ENCODE measurements at places on chromosomes 4 and X. TPM values are rescaled to one million over a fixed set of nuclear protein-coding genes. Genes with fewer than 3 reads are reported as not detected.

GRCh38 chr4:26887809-26888208, 27.2 kb downstream of the STIM2 start:
- H3K27ac ChIP-seq: no peak overlapping the region
- peaks cover 12% of the 10 kb centered on the region for H3K36me3 ChIP-seq
- H3K27me3 ChIP-seq: no peaks in the 10 kb centered on the region
- H3K4me3 ChIP-seq: no peak overlapping the region
- peaks cover 4% of the 10 kb centered on the region for H3K4me1 ChIP-seq

- peak overlapping the region; percentile 97 for H3K4me3 ChIP-seq
- no peak for DNase-seq
- no peaks in the 10 kb centered on the region for H3K27me3 ChIP-seq
- peaks cover 28% of the 10 kb centered on the region for H3K4me1 ChIP-seq
Measured at GRCh38 chr4:87391576-87392054, 627 bp upstream of the HSD17B11 start.

GRCh38 chr4:5654791-5655190, 53.6 kb downstream of the EVC2 start:
- H3K4me1 ChIP-seq: peaks cover 4% of the 10 kb centered on the region
- no peak overlapping the region for H3K27ac ChIP-seq
- no peaks in the 10 kb centered on the region for H3K27me3 ChIP-seq
- DNase-seq: no peak

DNA sequence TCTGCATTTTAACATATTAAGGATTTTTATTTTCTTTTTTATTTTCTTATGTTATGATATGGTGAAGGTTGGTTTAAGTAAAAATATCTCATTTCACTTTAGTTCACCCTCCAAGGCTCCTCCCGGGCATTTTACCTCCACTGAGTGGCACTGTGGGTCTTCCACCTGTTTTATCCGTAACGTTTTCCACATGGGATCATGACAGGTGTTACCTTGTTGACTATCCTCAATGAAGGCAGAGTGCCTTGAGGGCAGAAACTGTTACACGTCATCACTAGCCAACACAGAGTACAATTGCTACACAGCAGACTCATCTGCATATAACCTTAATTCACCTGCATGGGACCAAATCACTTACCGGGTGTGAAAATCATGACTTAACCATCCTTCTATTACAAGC, 105.8 kb downstream of the GEMIN8 start:
- no peak overlapping the region for H3K27ac ChIP-seq
- no peak for DNase-seq
- H3K27me3 ChIP-seq: no peaks in the 10 kb centered on the region
- no peak overlapping the region for H3K4me3 ChIP-seq
- no peaks in the 10 kb centered on the region for H3K36me3 ChIP-seq

DNA sequence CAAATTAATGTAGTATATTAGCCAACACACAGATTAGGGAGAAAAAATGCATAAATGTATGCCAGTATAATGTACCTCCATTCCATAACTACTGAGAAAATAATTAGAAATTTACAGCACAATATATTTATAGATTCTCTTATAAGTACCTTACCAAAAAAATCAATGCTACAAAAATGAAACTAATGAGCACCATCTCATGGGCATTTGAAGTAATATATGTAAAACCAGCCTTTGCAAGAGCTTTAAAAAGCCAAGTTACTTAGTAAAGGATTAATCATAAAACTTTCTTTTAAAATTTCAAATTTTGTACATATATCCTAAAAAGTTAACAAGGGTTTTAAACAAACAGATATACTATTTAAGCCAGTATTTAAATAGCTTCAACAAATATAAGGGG, 43.2 kb downstream of the LRBA start:
- H3K4me3 ChIP-seq: no peak overlapping the region
- H3K27ac ChIP-seq: no peak overlapping the region
- no peaks in the 10 kb centered on the region for H3K27me3 ChIP-seq
- peaks cover 5% of the 10 kb centered on the region for H3K36me3 ChIP-seq

GRCh38 chrX:36867143-36867542, 141.0 kb upstream of the FAM47C start:
- no peaks in the 10 kb centered on the region for H3K36me3 ChIP-seq
- H3K4me3 ChIP-seq: no peak overlapping the region
- no peaks in the 10 kb centered on the region for H3K4me1 ChIP-seq
- DNase-seq: no peak

DNA sequence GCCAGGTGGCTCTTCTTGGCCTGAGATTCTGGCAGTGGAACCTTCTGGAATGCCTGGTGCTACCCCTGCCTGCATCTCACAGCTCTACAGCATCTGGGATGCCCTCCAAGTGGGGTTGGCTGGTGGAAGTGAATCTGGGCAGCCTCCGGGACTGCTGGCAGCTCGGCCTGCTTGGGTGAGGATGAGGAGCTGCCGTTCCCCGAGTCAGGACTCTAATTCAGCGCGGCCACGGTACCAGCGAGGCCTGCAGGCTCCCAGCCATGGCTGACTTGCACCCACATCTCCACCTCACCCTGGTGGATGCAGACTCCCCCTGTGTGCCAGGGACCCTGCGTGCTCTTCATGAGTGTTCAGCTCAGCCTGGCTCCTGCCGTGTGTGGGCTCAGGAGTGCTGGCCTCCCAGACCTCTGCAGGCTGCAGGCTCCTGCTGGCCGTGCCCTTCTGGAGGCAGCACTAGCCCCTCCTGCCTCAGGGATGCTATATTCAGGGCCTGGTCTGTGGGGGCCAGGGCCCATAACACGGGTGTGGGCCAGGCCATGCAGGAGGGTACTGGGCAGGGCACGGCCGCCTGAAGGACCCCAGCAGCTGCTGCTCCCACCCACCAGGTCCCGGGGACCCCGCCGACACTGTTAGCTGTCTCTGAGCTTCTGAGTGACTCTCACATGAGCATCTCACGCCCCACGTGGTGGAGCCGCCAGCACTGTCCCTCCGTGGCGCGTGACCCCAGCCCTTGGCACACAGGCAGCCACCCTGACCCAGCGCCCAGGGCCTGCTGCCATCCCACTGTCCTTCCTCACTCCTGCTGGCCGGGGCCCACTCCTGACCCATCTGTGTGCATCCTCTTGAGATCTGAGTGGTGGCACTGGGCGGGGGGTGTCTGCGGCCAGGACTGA, 10.6 kb downstream of the UVSSA start:
- DNase-seq: no peak
- peaks cover 4% of the 10 kb centered on the region for H3K4me1 ChIP-seq
- no peak overlapping the region for H3K4me3 ChIP-seq
- no peaks in the 10 kb centered on the region for H3K27me3 ChIP-seq
- H3K27ac ChIP-seq: no peak overlapping the region

DNA sequence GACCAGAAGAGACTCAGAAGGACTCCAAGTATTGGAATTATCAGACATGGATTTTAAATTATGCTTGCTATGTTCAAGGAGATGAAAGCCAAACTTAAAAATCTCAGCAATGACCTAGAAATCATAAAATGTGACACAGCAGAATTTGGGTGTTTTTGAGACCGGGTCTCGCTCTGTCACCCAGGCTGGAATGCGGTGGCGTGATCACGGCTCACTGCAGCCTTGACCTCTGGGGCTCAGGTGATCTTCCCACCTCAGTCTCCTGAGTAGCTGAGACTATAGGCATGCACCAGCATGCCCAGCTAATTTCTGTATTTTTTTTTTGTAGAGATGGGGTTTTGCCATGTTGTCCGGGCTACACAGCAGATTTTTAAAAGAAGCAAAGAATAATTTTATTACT, 12.7 kb downstream of the TAB3 start:
- H3K4me1 ChIP-seq: no peaks in the 10 kb centered on the region
- peak overlapping the region; percentile 66 for H3K27ac ChIP-seq
- H3K36me3 ChIP-seq: peaks cover 3% of the 10 kb centered on the region

- H3K4me1 ChIP-seq: peaks cover 6% of the 10 kb centered on the region
- H3K27me3 ChIP-seq: no peaks in the 10 kb centered on the region
- H3K4me3 ChIP-seq: peak overlapping the region; percentile 11
- H3K36me3 ChIP-seq: peaks cover 9% of the 10 kb centered on the region
Measured at GRCh38 chrX:44954562-44954961, 81.6 kb downstream of the KDM6A start.

The ASB9 gene
- 2.0 TPM for total RNA-seq

The LRAT gene
- total RNA-seq: 7.2 TPM

The SLC34A2 gene
- total RNA-seq: 25.7 TPM

The MGAT4D gene
- total RNA-seq: not detected

The TCP11X2 gene
- total RNA-seq: not detected

The NPNT gene
- total RNA-seq: 23.2 TPM

Data from type B pancreatic cell (in vitro differentiated cells).